ENCODE measurements at places on chromosomes 2 and 18.

DNA sequence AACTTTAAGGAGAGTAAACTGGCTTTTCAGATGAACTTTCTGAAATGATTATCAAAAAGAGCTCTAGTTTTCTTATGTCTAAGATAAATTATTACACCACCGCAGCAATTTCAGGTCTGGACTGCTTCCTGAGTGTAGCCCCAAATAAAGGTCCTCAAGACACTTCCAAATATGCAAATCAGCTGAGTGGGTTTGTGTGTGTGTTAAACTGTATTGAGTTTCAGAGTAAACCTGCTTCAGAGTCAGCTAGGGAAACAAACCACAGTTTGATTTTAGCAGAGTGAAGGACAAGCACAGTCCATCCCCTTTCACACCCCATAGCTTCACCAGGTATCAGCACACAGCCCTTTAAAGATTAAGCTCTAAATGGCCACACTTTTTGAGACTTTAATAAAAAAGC lies 168.7 kb downstream of the NRXN1 start:
- DNase-seq, result peak; percentile 4

DNA sequence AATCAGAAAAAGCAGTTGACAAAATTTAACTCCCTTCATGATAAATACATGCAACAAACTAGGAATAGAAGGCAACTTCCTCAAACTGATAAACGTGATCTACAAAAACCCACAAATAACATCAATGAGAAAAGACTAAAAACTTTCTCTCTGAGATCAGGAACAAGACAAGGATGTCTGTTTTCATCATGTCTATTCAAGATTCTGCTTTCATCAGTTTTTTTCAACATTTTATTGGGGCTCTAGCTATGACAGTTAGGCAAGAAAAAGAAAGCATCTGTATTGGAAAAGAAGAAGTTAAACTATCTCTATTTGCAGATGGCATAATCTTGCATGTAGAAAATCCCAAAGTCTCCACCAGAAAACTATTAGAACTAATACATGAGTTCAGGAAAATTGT lies 12.3 kb upstream of the CHST10 start:
- DNase-seq, result no peak

DNA sequence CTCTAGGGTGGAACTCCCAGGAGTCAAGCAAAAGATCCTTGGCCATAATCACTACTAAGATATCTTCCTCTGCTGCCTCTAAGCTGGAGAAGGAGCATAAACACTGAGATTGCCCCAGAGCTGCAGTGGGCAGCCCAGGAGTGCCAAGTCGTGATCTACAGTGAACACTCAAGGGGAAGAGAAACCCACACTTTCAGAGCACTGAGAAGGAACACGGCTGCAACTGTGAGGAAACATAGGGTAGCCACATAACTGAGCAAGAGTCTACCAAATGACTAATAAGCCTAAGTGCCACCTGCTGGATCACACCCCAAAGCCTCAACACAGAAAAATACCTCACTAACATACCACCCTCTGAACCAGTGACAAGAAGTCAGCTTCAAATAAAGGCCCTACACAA lies 79.6 kb upstream of the RAB12 start:
- no peak for DNase-seq

DNA sequence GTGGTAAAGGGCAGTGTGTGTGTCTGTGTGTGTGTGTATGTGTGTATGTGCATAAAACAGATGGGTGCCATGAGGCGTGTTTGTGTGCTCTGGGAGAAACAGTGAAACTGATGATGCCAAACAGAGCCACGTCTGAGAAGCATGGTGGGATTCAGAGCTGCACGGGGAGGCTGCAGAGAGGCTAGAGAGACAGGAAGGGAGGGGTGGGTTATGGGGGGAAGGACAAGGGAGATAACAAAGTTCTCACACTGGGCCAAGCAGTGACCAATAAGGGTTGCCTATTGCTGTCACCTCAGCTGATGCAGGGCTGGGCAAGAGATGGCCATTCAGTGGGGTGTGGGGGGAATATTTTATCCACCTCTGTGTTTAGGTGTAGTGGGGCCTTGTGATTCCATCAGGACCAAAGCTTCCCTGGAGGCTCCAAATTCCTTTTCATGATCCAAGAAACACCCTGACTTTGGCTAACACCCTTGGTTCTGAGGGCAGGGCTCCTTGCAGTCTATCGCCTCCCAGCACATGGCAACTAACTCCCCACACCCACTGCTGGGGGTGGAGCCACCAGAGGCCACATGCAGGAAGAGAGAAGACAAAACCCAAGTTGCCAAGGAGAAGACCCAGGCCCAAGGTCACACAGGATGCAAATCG lies 54.2 kb upstream of the POMC start:
- DNase-seq, result no peak

DNA sequence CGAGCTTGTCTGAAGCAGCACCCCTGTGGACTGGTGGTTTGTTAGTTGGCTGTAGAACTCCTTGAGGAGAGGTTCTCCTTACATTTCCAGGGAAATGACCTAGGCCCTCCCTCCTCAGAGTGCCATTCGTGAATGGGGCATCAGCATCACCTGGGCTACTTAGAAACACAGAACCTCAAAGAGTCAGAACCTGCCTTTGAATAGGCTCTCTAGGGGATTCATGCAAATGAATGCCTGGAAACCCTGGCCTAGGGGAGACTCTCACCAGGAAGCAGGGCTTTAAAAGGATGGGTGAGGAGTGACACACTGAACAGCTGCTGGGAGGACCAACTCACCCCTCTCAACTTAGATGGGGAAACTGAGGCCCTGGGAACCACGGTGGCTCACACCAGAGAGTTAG lies 2.1 kb upstream of the MOCOS start:
- DNase-seq, result no peak

GRCh38 chr2:99980176-99980575 lies 162.2 kb downstream of the AFF3 start:
- DNase-seq, result no peak

- no peak for DNase-seq
These were observed 84.5 kb upstream of the NFU1 start for GRCh38 chr2:69521747-69522146.

DNA sequence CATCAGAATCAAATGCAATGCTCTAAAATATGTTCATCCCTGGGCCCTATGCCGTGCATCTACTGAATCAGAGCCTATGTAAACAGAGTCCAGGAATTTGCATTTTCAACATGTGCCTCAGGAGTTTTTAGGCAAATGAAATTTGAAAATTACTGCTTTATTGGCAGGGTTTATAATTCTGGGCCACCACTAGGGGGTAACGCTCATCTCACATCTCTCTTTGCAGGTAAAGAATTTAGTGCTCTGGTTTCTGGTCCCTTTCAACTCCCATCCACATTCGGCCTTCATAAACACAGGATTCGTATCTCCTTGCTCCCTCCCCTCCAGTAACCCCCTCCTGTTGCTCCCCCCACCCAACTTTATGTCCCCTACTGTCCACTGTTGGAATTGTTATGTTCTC lies 49.3 kb downstream of the LYPD6B start:
- DNase-seq, result no peak

GRCh38 chr18:65298422-65298821 lies 452.4 kb upstream of the CDH7 start:
- DNase-seq, result no peak

DNA sequence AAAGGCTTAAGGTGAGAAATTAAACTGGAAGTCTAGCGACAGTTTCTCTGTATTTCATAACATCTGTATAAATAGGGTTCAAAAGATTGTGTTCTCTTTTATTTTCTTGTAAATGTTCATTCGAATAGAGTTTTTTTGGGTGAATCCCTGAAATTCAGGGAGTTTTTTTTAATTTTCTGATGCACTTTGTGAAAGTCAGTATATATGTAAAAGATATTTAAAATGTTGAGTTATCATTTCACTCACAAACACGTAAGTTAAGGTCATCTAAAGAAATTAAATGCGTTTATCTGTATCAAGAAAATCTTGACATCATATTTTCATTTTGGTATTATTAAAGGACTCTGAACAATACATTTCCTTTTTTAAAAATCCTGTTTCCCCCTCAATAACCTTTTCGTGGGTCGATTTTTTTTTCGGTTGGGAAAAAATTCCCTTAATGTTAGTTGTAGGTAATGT lies 3.4 kb downstream of the SP9 start:
- no peak for DNase-seq

Data from NCI-H1436 treated with DMSO at 0.1 percent for 48 hours (cell line).